ENCODE measurements at places on chromosomes 12 and 14. TPM values are rescaled to one million over a fixed set of nuclear protein-coding genes. Genes with fewer than 3 reads are reported as not detected.

CTSG gene
- not detected for total RNA-seq

RTL1 gene
- total RNA-seq = not detected

ST8SIA1 gene
- 0.64 TPM for total RNA-seq

SERPINA3 gene
- total RNA-seq = 234 TPM

KRT72 gene
- total RNA-seq = not detected

NPAS3 gene
- total RNA-seq = not detected

KRT2 gene
- total RNA-seq = not detected

BCL2L14 gene
- total RNA-seq = not detected

CIROP gene
- total RNA-seq = not detected

GLIPR1L1 gene
- not detected for total RNA-seq

LIMA1 gene
- total RNA-seq = 203 TPM

ZC2HC1C gene
- 0.68 TPM for total RNA-seq

FBLN5 gene
- total RNA-seq = 0.34 TPM

KRT1 gene
- total RNA-seq = not detected

SLC17A8 gene
- total RNA-seq = not detected

TRAF3 gene
- total RNA-seq = 73.6 TPM

SIX4 gene
- 7.9 TPM for total RNA-seq

DBX2 gene
- not detected for total RNA-seq

SMIM41 gene
- total RNA-seq = not detected

PTPRQ gene
- total RNA-seq = 0.14 TPM

MPHOSPH9 gene
- total RNA-seq = 21.9 TPM

TSPAN19 gene
- total RNA-seq = not detected

PMEL gene
- total RNA-seq = 1.4 TPM

RNASE3 gene
- total RNA-seq = not detected

BICDL1 gene
- total RNA-seq = 46.9 TPM

CATSPERB gene
- 1.4 TPM for total RNA-seq

TXNRD1 gene
- 135 TPM for total RNA-seq

P2RX2 gene
- total RNA-seq = not detected

RNU4-1 gene
- not detected for total RNA-seq

FOXM1 gene
- 0.07 TPM for total RNA-seq

KRT5 gene
- total RNA-seq = 16,450 TPM

KLC1 gene
- total RNA-seq = 140 TPM

KCNMB4 gene
- total RNA-seq = 0.68 TPM

MDGA2 gene
- total RNA-seq = not detected

DGLUCY gene
- total RNA-seq = 7.9 TPM

INHBC gene
- total RNA-seq = not detected

PAH gene
- not detected for total RNA-seq

PPP4R4 gene
- 17.4 TPM for total RNA-seq

PAWR gene
- total RNA-seq = 166 TPM

EFCAB11 gene
- 1.7 TPM for total RNA-seq

B4GALNT3 gene
- 4.7 TPM for total RNA-seq

ALG10B gene
- total RNA-seq = 4.8 TPM

KRT6A gene
- total RNA-seq = 14,814 TPM

ACRBP gene
- 0.50 TPM for total RNA-seq

TAS2R10 gene
- not detected for total RNA-seq

CCNB1IP1 gene
- 83.3 TPM for total RNA-seq

C12orf76 gene
- 28.8 TPM for total RNA-seq

GRIN2B gene
- under 0.01 TPM for total RNA-seq

SMCO2 gene
- 4.1 TPM for total RNA-seq

PROX2 gene
- total RNA-seq = not detected

SPIC gene
- total RNA-seq = not detected

JPH4 gene
- total RNA-seq = not detected

GPX2 gene
- 0.71 TPM for total RNA-seq

CDCA3 gene
- total RNA-seq = 0.68 TPM

KRT82 gene
- total RNA-seq = not detected

TBC1D30 gene
- total RNA-seq = 1.9 TPM

PTMS gene
- 50.8 TPM for total RNA-seq

NRIP2 gene
- total RNA-seq = not detected

TMEM132C gene
- total RNA-seq = not detected

SYNDIG1L gene
- total RNA-seq = 0.14 TPM

Measured in nasal cavity respiratory epithelium epithelial cell of viscerocranial mucosa (primary cell).